ENCODE measurements at places on chromosomes 3 and 15.

GRCh38 chr3:122100591-122101463 lies 45.7 kb downstream of the CD86 start:
- H3K27me3 ChIP-seq: no peaks in the 10 kb centered on the region
- H3K4me3 ChIP-seq: no peak overlapping the region
- no peaks in the 10 kb centered on the region for H3K36me3 ChIP-seq
- H3K27ac ChIP-seq: no peak overlapping the region
- H3K4me1 ChIP-seq: peaks cover 18% of the 10 kb centered on the region

DNA sequence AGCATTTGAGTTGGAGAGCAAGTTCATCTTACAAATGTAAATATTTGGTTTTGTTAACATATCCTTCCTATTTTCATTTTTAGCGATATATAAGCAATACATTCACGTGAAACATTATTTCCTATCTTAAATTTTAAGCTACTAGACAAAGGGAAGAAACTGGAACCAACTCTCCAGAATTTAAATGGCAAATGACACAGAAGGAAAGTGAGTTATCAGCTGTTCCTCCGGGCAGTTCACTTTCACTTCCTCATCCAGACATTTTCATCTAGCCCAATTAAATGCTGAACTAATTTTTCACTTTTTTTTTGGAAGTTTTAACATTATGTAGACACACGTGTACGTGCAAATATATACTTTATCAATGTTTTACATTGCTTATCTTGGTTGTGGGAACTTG lies 58.7 kb downstream of the MORC1 start:
- peaks cover 56% of the 10 kb centered on the region for H3K4me1 ChIP-seq
- H3K4me3 ChIP-seq: no peak overlapping the region
- peak overlapping the region; percentile 5 for H3K27ac ChIP-seq

DNA sequence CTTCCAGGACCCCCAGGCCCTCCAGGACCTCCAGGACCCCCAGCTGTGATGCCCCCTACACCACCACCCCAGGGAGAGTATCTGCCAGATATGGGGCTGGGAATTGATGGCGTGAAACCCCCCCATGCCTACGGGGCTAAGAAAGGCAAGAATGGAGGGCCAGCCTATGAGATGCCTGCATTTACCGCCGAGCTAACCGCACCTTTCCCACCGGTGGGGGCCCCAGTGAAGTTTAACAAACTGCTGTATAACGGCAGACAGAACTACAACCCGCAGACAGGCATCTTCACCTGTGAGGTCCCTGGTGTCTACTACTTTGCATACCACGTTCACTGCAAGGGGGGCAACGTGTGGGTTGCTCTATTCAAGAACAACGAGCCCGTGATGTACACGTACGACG lies 22.1 kb upstream of the CMSS1 start:
- H3K27ac ChIP-seq: no peak overlapping the region
- H3K4me1 ChIP-seq: no peaks in the 10 kb centered on the region
- H3K36me3 ChIP-seq: no peaks in the 10 kb centered on the region
- H3K27me3 ChIP-seq: no peaks in the 10 kb centered on the region
- DNase-seq: no peak

DNA sequence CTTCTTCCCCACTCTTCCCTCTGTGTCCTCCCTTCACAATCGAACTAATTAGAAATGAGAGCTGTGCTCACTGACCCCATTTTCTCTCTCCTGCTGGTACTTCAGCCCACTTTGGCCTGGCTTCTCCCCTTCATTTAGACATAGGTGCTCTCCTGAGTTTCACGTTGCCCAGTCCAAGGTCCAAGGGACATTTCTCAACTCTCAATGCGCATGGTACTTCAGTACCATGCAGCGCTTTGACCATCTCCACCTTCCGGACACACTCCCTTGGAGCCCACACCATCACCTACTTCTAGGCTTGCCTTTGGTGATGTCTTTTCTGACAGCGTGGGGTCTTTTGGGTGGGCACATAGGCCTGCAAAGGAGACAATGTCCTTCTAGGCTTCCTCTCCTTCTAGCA lies 99.7 kb downstream of the ABHD5 start:
- no peak overlapping the region for H3K4me3 ChIP-seq
- no peaks in the 10 kb centered on the region for H3K27me3 ChIP-seq
- no peaks in the 10 kb centered on the region for H3K36me3 ChIP-seq
- DNase-seq: no peak

GRCh38 chr3:160459450-160459970 lies 9.9 kb upstream of the TRIM59 start:
- no peaks in the 10 kb centered on the region for H3K4me1 ChIP-seq
- H3K4me3 ChIP-seq: no peak overlapping the region
- H3K27me3 ChIP-seq: no peaks in the 10 kb centered on the region
- H3K36me3 ChIP-seq: no peaks in the 10 kb centered on the region
- no peak for DNase-seq

DNA sequence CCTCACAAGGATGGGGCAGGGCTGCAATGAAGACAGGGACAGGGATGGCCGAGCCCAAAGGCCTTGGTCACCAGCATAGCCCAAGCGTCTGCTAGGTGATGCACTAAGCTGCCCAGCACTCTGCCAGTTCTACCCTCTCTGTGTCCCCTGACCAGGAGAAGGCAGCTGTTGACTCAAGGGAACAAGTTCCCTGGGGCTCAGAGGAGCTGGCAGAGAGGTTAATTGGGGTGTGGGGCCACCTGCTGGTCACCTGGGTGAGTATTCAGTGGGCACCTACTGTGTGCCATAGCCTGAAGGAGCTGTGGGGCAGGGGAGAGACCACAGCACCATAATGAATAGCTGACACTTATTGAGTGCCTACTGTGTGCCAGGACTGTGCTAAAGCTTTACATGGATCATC lies 22.0 kb upstream of the DOCK3 start:
- no peak overlapping the region for H3K27ac ChIP-seq
- no peak overlapping the region for H3K4me3 ChIP-seq
- H3K27me3 ChIP-seq: no peaks in the 10 kb centered on the region
- DNase-seq: no peak

DNA sequence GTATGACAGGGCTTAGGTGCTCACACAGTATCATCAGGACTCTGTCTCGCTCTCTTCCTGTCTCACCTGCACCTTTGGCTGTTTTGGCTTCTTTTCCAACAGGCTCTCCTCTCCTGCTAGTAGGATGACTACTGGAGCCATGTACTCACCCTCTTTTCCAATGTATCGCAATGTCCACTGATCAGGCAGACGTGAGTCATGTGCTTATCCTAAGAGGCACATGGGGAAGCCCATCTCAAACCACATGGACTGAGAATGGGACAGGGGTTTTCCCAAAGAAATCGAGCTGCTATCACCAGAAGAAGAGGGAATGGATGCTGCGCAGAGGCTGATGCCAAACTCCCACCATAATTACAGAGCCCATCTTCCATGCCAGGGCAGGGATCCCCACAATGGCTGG lies 180.6 kb downstream of the IL5RA start:
- no peak overlapping the region for H3K27ac ChIP-seq
- H3K4me1 ChIP-seq: no peaks in the 10 kb centered on the region
- no peak for DNase-seq

DNA sequence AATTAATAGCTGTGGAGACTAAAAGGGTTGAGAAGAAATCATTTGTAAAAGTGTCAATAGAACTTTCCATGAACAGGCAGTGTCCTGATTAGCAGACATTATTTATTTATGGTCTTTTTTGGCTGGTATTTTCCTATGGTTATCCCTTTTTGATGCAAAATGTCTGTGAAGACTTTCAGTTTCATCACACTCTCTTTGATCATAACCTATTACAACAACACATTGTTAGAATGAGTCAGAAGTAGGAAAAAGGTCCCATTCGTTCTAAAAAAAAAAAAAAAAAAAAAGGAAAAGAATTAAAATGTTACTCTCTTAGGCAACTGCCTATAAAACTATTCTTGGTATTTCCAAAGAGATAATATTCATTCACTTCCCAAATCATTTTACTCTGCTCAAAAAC lies 62.1 kb downstream of the SLC49A4 start:
- H3K27ac ChIP-seq: no peak overlapping the region
- no peak overlapping the region for H3K4me3 ChIP-seq
- no peaks in the 10 kb centered on the region for H3K36me3 ChIP-seq
- H3K4me1 ChIP-seq: peaks cover 25% of the 10 kb centered on the region

- no peak overlapping the region for H3K27ac ChIP-seq
- peak; percentile 35 for DNase-seq
- H3K4me3 ChIP-seq: no peak overlapping the region
These were observed 3.3 kb downstream of the ANKRD63 start for GRCh38 chr15:40279437-40280141.

DNA sequence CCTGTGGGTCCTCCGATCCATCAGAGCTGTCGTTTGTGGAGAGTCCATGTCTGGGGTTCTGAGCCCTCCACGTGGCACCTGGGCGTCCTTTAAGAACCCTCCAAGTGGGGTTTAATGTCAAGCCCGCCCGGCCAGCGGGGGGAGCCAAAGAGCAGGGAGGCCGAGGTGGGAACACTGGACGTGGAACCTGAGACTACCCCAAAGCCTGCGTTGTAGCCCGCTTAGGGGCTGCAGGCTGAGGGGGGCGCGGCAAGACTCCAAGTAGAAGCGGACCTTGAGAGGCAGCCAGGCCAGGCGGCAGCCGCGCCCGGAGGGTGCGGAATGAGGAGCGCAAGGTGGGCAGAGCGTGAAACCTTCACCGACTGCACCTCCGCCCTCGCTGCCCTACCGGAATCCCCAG lies 126.2 kb upstream of the ATP10A start:
- H3K27ac ChIP-seq: no peak overlapping the region
- no peak for DNase-seq
- H3K27me3 ChIP-seq: no peaks in the 10 kb centered on the region
- no peak overlapping the region for H3K4me3 ChIP-seq

- H3K4me1 ChIP-seq: no peaks in the 10 kb centered on the region
- H3K27ac ChIP-seq: no peak overlapping the region
- H3K4me3 ChIP-seq: no peak overlapping the region
- no peaks in the 10 kb centered on the region for H3K27me3 ChIP-seq
- no peaks in the 10 kb centered on the region for H3K36me3 ChIP-seq
These were observed 125.6 kb downstream of the SRGAP3 start for GRCh38 chr3:9123840-9124239.

DNA sequence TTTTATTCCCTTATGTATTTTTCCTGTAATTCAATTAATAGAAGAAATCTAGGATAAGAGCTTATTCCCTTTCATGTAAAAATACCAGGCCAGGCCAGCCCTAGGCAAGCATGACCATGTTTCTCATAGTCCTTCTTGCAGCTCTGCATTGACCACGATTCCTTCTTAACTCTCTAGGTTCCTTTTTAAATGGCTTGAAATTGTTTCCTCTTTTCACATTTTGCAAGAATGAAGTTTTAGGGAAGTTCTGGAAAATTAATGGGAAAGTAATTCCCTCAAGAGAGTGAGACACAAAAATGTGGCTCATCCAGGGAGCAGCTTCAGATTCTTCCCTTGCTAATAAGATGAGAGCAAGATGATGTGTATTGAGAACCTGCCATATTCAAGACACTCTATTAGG lies 116.5 kb upstream of the FGF7 start:
- no peaks in the 10 kb centered on the region for H3K27me3 ChIP-seq
- DNase-seq: no peak
- no peak overlapping the region for H3K4me3 ChIP-seq
- H3K27ac ChIP-seq: 0 out of 2 replicates have a peak overlapping the region, but pooled peaks have one; percentile 47
- H3K4me1 ChIP-seq: peaks cover 37% of the 10 kb centered on the region

DNA sequence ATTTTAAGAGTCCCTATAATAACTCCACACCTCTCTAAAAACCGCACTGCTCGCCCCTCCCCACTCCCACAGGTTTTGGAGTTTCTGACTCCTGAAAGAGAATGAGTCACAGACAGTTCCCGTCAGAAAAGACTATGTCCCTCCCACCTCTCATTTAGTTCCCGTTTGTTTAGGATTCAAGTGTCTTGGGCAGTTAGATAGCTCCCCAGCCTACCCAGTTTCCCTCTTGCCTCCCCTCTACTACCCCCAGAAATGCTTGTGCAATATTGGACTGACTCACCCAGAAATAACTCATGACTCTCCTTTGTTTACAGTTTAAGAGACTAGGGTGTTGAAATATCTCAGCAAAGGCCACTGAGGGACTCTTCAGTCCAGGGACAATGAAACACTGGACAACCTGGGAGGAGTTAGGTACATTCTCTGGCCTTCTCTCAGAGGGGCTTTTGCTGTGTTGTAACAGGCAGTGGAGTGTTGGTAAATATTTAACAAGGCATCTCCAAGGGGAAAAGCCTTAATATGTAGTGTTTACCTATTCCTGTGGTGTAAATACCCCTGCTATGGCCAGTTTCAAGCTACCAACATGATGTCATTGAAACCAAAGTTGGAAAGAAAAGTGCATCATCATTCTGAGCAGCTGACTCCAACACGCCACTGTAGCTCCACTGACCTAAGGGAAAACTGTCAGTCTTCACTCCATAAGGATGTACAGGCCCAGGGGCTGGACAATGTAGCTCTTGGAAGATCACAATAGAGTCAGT lies 96.1 kb upstream of the CHD2 start:
- peak; percentile 42 for DNase-seq
- no peaks in the 10 kb centered on the region for H3K27me3 ChIP-seq
- peak overlapping the region; percentile 85 for H3K27ac ChIP-seq

- H3K4me3 ChIP-seq: no peak overlapping the region
- no peaks in the 10 kb centered on the region for H3K27me3 ChIP-seq
- no peaks in the 10 kb centered on the region for H3K36me3 ChIP-seq
- no peak overlapping the region for H3K27ac ChIP-seq
- H3K4me1 ChIP-seq: no peaks in the 10 kb centered on the region
- DNase-seq: no peak
These were observed 338.2 kb upstream of the THRB start for GRCh38 chr3:24832891-24833290.

- DNase-seq: no peak
- H3K36me3 ChIP-seq: no peaks in the 10 kb centered on the region
- no peak overlapping the region for H3K27ac ChIP-seq
- no peaks in the 10 kb centered on the region for H3K27me3 ChIP-seq
These were observed 56.2 kb downstream of the SLC6A6 start for GRCh38 chr3:14458434-14459275.

GRCh38 chr3:19093084-19093483 lies 55.2 kb upstream of the KCNH8 start:
- H3K27ac ChIP-seq: no peak overlapping the region
- no peak for DNase-seq
- no peaks in the 10 kb centered on the region for H3K27me3 ChIP-seq
- H3K36me3 ChIP-seq: no peaks in the 10 kb centered on the region
- peaks cover 4% of the 10 kb centered on the region for H3K4me1 ChIP-seq
- no peak overlapping the region for H3K4me3 ChIP-seq

- no peaks in the 10 kb centered on the region for H3K36me3 ChIP-seq
- no peaks in the 10 kb centered on the region for H3K4me1 ChIP-seq
- H3K4me3 ChIP-seq: no peak overlapping the region
- H3K27ac ChIP-seq: no peak overlapping the region
- no peak for DNase-seq
These were observed 35.2 kb downstream of the PYGO1 start for GRCh38 chr15:55552926-55553325.

- peak; percentile 80 for DNase-seq
- H3K4me3 ChIP-seq: no peak overlapping the region
- H3K27me3 ChIP-seq: no peaks in the 10 kb centered on the region
- H3K4me1 ChIP-seq: peaks cover 27% of the 10 kb centered on the region
These were observed 6.5 kb upstream of the DNASE1L3 start for GRCh38 chr3:58217209-58217811.

- DNase-seq: no peak
- H3K36me3 ChIP-seq: no peaks in the 10 kb centered on the region
- no peaks in the 10 kb centered on the region for H3K27me3 ChIP-seq
- H3K4me3 ChIP-seq: no peak overlapping the region
- no peak overlapping the region for H3K27ac ChIP-seq
These were observed 48.2 kb downstream of the RASGRF1 start for GRCh38 chr15:79042213-79042928.

GRCh38 chr15:92864127-92864814 lies 35.9 kb upstream of the CHD2 start:
- H3K4me1 ChIP-seq: no peaks in the 10 kb centered on the region
- no peaks in the 10 kb centered on the region for H3K27me3 ChIP-seq
- H3K36me3 ChIP-seq: no peaks in the 10 kb centered on the region
- H3K27ac ChIP-seq: no peak overlapping the region
- no peak overlapping the region for H3K4me3 ChIP-seq
- no peak for DNase-seq
